Fibroblast of lung (primary cell): ENCODE measurements at places on chromosomes 2 and 18. TPM values are rescaled to one million over a fixed set of nuclear protein-coding genes. Genes with fewer than 3 reads are reported as not detected.

- no peak for DNase-seq
Measured at GRCh38 chr2:51601706-51602105, 569.8 kb upstream of the NRXN1 start.

GRCh38 chr2:46053564-46053963, 243.6 kb upstream of the EPAS1 start:
- DNase-seq = no peak

DNA sequence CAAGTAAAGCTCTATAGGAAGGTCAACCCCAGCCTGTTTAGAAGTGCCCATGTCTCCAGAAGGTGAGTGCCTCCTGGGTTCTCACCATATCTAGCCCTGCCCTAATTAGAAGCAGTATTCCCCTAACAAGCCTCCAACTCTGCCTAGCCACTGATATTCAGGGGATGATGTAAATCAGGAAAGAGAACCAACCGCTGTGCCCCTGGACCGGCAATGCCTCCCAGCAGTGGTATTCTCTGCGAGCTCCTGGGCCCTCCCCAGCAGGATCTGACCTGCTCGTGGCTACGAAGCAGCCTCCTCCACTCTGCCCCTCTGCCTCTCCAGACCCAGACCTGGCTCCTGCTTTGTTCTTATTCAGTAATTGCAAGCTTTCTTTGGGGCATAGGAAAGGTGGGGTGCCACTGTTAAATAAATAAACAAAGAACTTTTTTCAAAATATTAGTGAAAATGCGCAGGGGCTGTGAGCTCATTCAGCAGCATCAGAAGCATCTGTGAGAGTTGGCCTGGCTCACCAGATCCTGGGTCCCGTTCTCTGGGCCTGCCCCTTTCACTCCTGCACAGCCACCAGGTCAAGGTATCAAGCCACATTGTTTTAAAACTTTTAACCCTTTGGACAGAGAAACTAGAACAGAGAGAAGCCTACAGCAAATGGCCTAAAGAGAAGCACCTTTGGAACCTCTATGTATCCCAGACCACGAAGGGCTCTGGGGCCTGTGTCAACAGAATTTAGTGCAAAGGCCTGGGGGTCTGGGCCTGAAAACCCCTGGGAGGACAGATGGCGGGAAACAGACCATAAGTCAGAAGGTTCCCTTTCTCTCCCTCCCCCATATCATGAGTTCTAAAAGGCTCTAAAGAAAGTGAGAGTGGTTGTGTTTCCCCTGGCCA, 11.9 kb downstream of the MREG start:
- DNase-seq = no peak

- no peak for DNase-seq
Measured at GRCh38 chr2:217366266-217366895, 506.5 kb upstream of the TNP1 start.

DNA sequence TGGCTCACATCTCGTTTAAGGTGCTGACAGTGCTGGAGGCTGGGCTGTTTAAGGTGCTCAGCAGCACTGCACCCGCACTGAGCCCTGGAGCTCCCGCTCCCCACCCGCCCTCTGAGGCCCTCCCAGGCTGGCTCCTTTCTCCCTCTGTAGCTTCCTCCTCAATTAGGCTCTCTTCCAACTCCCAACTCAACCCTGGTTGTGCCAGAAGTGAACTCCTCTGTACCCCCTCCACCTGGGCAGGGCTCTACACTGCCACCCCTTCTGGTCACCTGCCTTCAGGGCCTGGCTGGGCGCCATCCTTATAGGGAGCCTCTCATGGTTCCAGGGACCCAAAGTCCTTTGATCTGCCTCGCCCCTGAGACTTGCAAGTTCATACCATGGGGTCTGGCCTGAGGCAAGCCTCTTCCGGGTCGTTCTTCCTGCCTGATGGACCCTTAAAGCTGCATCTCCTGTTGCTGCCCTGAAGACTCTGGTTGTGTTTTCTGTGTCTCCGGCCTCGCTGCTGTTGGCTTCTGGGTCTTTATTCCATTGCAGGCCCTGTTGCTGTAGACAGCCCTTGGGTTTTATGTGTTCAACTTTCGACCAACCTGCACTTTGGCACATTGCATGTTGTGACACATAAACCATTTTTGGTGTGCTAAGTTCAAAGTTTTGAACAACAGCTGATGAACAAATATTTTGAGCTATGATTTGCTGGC, 199.6 kb downstream of the LDLRAD4 start:
- DNase-seq = no peak

The RELCH gene
- 12.2 and 13.1 TPM in 2 replicates for polyA plus RNA-seq

- peak; percentile 19 for DNase-seq
Measured at GRCh38 chr2:67320861-67321587, 76.1 kb upstream of the ETAA1 start.

DNA sequence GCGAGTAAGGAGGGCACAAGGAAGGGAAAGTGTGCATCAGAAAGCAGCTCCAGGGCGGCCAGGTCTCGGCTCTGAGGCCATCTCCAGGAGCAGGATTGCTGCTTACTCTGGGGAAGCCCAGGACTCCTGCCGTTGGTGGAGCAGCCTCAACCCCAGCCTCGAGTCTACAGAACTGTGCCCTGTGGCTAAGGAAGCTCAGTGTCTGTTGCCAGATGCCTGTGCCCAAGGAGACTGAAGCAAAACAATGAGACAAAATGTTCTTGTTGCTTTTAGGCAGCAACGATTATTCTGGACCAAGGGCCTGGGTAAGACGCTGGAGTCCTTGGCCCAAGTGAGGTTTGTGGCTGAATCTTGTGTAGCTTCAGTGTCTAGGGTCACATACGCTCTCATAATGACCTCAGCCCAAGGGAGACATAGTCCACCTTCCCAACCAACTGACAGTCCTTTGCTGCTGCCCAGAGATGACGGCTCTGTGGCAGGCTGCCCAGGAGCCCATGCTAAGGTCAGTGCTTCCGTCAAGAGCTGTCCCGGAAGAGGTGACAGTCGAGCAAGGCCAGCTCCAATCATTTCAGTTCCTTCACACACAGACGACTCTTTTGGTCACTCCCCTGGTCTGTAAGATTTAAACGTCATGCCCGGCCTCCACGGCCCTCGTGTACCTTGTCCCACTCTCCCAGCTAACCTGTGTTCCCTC, 223.8 kb downstream of the TTC32 start:
- DNase-seq = peak; percentile 18

The VIT gene
- polyA plus RNA-seq = 0.46 and 0.62 TPM in 2 replicates

DNA sequence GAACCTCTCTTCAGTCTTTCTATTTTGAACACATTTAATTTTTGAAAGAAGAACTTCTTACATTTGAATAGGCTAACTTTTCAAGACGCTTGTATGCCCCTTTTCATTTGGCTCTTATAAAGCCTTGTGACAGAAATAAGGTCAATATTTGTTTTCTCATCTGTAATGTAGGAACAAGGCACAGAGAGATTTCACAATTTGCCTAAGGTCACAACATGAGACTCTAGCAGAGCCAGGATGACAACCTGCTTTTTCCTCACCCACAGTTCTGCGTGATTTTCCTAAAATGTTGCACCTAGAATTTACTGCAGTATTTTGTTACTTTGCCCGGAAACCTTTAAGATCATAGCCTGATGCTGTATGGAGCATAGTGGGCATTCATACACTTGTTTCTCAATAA, 67.4 kb downstream of the TXNL1 start:
- DNase-seq = no peak
